ENCODE measurements at places on chromosomes 1 and 21.
A peak's percentile ranks its signal among the peaks of the same experiment; 100 is the strongest.

GRCh38 chr1:219699870-219700269 is 87.0 kb upstream of the ZC3H11B start:
- no peak for DNase-seq

GRCh38 chr1:150579945-150580642 is 684 bp upstream of the MCL1 start:
- no peak for DNase-seq

- no peak for DNase-seq
Measured at GRCh38 chr1:167861664-167862381, 52.1 kb downstream of the ADCY10 start.

GRCh38 chr1:23904748-23905357 is 8.3 kb downstream of the CNR2 start:
- DNase-seq: no peak

GRCh38 chr21:29920938-29921337 is 18.9 kb downstream of the GRIK1 start:
- DNase-seq: no peak

GRCh38 chr1:239186487-239186886 is 199.9 kb upstream of the CHRM3 start:
- DNase-seq: no peak

- DNase-seq: no peak
Measured at GRCh38 chr1:3172431-3173380, 103.7 kb downstream of the PRDM16 start.

- no peak for DNase-seq
Measured at GRCh38 chr1:219265026-219265515, 91.4 kb downstream of the LYPLAL1 start.

- DNase-seq: no peak
Measured at GRCh38 chr1:114700036-114700600, 4.8 kb upstream of the AMPD1 start.

GRCh38 chr1:230057681-230058565 is 9.1 kb upstream of the GALNT2 start:
- DNase-seq: no peak

GRCh38 chr1:19750101-19750881 is 49.4 kb downstream of the TMCO4 start:
- no peak for DNase-seq

DNA sequence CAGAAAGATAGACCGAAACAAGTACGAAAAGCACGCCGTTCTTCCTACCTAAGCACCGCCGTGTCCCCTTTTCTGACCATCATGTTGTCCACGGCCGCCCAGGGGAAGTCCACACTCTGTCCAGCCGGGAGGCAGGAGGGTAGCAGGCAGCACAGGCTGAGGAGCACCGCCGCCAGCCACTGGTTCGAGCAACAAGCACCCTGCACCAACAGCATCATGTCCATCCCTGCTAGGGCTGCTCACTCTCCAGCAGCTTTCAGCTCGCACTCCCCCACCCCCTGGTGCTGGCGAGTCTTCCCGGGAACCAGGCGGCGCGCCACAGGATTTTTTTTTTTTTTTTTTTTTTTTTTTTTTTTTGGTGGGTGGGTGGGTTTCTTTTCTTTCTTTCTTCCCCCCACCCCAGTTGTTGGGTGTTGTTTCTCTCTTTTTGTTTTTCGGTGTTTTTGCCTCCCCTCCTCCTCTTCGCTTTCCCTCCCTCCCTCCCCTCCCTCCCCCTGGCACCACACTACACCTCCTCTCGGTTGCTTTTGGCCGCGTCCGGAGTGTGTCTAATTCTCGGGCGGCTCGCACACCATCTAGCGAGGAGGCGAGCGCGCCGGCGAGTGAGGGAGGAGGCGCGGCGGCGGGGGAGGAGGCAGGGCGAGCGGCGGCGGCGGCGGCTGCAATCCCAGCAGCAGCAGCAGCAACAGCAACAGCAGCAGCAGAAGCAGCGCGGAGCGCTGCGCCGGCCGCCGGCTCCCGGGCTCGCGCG is at the start of gene NEGR1:
TSS of gene NEGR1 (minus strand) at position 269 of the 751 bp plus-strand sequence.
- no peak for DNase-seq

DNA sequence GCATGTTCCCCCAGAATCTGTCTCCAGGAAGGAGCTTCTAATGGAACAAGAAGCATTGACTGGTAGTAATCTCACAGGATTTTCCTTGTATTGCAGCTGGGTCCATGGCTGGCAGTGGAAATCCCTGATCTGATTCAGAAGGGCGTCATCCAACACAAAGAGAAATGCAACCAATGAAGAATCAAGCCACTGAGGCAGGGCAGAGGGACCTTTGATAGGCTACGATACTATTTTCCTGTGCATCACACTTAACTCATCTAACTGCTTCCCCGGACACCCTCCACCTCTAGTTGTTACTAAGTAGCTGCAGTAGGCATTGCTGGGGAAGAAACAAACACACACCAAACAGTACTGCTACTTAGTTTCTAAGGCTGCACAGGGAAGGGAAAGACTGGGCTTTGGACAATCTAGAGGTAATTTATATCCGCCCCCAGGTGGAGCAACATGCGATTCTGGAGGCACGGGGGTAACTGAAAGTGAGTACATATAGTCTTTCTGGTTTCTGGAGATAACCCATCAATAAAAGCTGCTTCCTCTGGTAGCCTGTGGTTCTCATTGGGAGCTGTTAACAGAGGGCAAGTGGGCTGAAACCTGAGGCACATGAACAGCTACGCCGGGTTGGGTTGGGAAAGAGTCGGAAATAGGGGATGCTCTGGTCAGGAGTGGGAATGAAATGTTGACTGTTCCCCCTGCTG is 837 bp upstream of the USP21 start:
- peak; percentile 43 for DNase-seq
